NCI-H2171 (cell line): ENCODE measurements at places on chromosomes 13 and 19.

GRCh38 chr13:66875264-66875663, 354.9 kb downstream of the PCDH9 start:
- no peak for DNase-seq

DNA sequence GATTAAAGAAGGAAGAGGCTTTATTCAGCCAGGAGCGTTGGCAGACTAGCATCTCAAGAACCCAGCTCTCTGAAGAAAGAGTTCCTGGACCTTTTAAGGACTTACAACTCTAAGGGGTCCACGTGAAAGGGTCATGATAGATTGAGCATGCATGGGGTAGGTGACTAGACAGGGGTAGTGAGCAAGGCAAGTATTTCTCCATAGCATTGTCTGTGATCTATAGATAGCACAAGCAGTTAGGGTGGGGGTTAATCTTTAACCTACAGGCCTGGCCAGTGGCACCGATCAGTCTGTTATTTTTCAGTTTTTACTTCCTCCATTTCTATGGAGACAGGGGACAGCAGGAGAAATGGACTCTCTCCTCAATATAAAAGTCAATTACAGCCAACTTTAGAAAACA, 983.7 kb downstream of the SLITRK1 start:
- DNase-seq: no peak

- DNase-seq: no peak
Measured at GRCh38 chr13:80499536-80500290, 158.8 kb upstream of the SPRY2 start.

DNA sequence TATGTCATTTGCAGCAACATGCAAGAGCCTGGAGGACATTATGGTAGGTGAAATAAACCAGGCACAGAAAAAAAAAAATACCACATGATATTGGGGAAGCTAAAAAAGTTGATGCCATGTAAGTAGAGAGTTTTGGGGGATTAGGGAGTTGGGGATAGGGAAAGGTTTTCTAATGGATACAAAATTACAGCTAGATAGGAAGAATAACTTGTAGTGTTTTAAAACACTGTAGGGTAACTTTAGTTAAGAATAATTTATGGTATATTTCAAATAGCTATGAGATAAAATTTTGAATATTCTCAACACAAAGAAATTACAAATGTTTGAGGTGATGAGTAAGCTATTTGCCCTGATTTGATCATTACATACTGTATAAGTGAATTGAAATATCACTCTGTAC, 1456.7 kb upstream of the MIR17HG start:
- DNase-seq: no peak

DNA sequence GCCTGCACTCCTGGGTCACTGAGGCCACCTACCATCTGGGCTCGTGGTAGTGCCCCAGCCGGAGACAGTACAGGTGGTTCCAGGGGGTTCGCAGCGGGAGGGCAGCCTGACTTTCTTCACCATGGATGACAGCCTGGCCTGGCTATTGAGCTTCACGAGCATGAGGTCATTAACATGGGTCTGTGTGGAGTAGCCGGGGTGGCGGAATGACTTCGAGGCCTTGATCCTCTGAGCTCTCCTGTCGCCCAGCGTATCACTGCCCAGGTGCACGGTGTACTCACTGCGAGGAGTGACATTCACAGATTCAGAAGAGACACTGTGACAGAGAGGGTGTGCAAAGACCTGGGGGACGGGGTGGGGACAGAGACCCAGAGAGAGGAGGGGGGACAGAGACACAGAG, 3.5 kb downstream of the KLK7 start:
- DNase-seq: no peak

DNA sequence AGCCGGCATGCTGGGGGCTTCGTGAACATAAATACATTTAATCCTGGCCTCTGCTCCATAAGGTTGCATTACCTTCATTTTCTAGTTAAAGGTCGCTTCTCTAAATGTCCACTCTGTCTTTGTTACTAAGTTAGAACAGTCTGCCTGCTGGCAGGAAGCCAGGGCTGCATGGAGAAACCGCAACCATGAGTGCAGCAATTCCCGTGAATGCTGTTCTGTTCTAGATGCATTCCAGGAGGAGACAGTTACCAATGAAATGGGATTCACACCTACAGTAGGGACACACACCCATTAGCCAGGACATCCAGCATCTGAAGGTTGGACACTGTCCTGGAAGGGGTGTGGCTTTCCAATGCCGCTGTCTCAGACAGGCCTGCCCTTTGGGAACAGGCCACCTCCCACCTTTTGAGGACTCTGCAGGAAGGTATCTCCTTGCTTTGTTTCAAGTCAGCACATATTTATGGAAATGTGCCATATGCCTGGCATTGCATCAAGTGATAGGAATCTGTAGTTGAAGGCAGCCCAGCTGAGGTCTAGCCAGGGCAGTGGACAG, 129.7 kb downstream of the SLC7A1 start:
- DNase-seq: no peak

DNA sequence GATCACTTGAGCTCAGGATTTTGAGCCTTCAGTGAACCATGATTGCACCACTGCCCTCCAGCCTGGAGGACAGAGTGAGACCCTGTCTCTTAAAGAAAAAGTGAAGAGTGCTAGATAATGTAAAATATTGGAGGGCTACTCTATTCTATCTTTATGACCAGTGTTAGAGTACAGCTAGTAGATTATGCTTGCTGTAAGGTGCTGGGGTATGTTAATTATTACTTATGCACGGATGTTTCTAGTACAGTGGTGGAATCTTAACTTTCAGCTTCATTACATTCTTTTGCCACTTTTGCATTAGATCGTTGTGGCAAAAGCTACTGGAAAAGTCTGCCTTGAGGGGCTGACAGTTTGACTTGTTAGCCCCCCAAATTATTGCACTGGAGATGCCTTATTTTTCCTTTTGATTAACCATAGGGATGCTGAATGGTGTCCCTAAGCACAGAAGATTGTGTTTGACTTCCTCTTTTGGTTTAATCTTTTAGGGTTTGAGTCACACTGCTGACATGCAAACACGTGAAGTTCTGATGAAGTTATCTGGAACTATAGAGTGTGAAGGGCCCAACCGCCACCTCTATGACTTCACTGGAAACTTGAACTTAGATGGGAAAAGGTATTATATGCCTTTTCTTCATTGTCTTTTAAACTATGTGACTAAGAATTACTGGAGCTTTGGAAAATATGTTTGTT, 169.8 kb downstream of the ATP8A2 start:
- no peak for DNase-seq

DNA sequence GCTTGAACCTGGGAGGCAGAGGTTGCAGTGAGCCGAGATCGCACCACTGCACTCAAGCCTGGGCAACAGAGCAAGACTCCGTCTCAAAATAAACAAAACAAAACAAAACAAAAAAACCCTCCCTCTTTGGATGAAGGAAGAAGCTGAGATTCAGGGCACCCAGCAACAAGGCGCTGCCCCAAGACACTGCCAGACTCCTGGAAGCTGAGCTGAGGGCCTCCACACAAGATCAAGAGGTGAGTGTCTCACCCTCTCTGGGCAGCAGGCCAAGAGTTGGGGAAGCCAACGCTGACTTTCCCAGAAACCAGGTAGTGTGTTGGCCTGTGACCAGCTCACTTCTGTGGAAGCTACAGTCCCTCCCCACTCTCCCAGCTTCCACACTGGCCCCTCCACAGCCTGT, 3.7 kb upstream of the TYROBP start:
- no peak for DNase-seq

DNA sequence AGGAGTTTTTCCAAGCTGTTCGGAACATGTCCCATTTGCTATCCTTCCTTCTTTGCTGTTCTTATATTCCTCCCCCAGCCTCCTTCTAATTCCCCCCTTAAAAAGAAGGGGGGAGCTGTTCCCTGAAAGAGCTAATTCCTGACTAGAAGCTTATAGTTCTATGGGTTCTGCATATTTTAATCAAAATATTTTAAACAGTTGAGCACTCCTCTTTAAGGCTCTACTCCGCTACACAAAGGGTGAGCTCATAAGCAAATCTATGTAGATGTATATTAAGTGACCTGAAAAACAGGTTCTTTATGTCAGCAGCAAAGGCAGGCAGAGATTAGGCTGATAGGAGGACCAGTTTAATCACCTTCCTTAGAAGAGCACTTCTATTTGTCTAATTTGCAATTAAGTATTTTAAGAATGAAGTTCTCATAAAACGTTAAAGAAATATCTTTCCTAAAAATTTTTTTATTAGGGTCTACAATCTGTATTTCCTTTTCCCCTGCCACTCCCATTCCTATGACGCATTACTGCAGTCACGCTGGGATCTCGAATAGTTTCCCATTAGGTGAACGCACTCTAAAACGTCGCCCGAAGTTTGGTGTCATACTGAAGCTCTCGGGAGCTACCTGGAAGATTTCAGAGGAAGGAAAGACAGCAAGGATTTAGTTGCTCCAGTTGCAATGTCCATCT, 5.2 kb downstream of the EFNB2 start:
- no peak for DNase-seq

GRCh38 chr19:1025960-1026782, at the start of gene CNN2:
Gene CNN2 (plus strand): TSS chr19:1026608. CDS start chr19:1026662, 54 bp downstream.
- no peak for DNase-seq

DNA sequence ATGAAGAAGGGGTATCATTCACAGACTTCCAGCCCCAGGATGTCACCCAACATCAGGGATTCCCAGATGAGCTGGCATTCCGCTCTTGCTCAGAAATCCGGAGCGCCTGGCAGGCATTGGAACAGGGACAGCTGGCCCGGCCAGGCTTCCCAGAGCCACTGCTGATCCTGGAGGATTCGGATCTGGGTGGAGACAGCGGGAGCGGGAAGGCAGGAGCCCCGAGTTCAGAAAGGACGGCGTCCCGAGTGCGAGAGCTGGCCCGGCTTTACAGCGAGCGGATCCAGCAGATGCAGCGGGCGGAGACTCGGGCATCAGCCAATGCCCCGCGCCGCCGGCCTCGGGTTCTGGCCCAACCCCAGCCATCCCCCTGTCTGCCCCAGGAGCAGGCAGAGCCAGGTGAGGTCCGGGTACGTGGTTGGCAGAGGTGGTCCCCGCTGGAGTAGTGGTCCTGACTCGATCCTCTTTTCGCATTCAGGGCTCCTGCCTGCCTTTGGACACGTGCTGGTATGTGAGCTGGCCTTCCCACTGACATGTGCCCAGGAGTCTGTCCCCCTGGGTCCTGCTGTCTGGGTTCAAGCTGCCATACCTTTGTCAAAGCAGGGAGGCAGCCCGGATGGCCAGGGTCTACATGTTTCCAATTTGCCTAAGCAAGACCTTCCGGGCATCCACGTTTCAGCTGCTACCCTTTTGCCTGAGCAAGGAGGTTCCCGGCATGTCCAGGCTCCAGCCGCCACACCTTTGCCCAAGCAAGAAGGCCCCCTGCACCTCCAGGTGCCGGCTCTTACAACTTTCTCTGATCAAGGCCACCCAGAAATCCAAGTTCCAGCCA, 11.0 kb downstream of the PLEKHG2 start:
- DNase-seq: no peak

GRCh38 chr19:51441410-51442390, 16.6 kb downstream of the SIGLEC8 start:
- DNase-seq: no peak

- DNase-seq: no peak
Measured at GRCh38 chr13:93982179-93982918, 497.1 kb downstream of the DCT start.

DNA sequence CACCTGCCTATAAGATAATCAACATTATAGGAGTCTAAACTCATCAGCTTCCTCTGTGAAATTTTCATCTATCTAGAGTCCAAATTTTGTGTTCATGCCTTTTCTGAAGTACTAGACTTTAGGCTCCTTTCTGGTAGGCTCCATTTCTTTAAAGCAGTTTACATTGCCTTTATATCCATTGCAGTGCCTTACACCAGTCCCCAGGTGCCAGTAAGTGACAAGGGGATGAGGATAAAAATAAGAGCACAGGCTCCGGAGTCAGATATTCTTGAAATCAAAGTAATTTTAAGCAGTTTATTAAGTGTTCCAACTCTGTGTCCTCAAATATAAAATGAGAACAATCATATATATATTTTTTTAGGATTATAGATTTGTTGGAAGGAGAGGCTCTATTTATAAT, 10.6 kb upstream of the CYSLTR2 start:
- no peak for DNase-seq
